Progenitor cell of endocrine pancreas (in vitro differentiated cells): ENCODE measurements at places on chromosomes 4 and X. TPM values are rescaled to one million over a fixed set of nuclear protein-coding genes. Genes with fewer than 3 reads are reported as not detected.

- DNase-seq = no peak
Measured at GRCh38 chr4:189050643-189051042, 890.0 kb upstream of the FRG1 start.

The ARSJ gene
- total RNA-seq = 0.46 and 0.75 TPM in 2 replicates

The ARMCX1 gene
- total RNA-seq = 29.6 and 31.6 TPM in 2 replicates

The TLR3 gene
- 0.11 TPM in 1 of 2 replicates, not detected in the other for total RNA-seq

DNA sequence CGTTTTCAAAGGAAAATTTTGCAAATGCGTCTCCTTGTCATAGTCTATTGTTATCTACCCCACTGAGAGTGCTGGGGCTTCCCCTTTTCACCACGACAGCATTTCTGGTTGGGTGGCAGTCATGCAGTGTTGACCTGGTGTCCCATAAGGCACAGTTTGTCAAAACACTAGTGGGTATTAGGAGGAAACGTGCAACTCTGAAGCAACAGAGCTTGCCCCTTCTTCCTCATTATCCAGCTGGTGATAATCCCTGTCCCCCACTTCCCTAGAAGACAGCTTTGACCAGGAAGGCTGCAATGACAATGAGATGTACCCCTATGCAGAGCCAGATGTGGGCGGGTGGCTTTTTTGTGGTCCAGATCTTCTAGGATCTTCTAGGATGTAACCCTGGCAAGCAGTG, 1.8 kb downstream of the TBC1D1 start:
- no peak for DNase-seq

- DNase-seq = no peak
Measured at GRCh38 chr4:71020611-71021010, 27.2 kb downstream of the DCK start.

GRCh38 chr4:178395798-178396197, 953.6 kb upstream of the AGA start:
- DNase-seq = no peak

- DNase-seq = no peak
Measured at GRCh38 chrX:54934890-54935289, 14.3 kb downstream of the TRO start.

The PLAC8 gene
- 4.7 and 5.9 TPM in 2 replicates for total RNA-seq

- no peak for DNase-seq
Measured at GRCh38 chr4:120622601-120623000, 299.9 kb downstream of the PRDM5 start.

The CITED1 gene
- 1.1 and 2.0 TPM in 2 replicates for total RNA-seq

The TMEM156 gene
- total RNA-seq = not detected in 2 replicates

DNA sequence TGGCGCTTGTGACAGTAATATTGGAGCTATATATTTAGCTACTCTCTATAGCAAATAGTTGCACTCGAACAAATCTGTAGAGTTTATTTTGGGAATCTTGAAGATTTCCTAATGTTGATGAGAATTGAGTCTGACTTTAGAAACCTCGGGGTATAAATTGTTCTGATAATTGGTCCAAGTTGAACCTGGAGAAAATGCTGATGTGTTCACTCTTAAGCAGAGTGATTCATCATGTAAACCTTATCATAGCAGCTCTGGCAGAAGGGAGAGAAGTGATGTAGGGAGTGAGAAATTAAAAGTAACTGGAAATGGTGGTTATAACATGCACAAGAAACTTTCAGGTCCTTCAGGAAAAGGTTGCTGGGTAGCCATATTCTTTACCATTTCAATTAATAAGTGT, 16.4 kb upstream of the SLC4A4 start:
- DNase-seq = no peak

GRCh38 chrX:141314441-141314840, 72.1 kb upstream of the SPANXC start:
- no peak for DNase-seq

DNA sequence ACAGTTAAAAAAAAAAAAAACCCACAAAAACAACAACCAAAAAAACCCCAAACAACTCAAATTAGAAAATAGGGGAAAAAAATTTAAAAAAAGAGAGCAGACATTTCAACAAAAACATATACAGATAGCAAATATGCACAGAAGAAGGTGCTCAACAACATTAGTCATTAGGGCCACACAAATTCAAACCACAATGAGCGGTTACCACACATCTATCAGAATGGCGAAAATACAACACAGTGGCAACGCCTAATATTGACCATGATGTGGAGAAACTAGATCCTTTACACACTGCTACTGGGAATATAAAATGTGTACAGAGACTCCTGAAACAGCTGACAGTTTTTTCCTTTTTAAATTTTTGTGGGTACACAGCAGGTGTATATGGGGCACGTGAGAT, 19.4 kb downstream of the LYAR start:
- no peak for DNase-seq

DNA sequence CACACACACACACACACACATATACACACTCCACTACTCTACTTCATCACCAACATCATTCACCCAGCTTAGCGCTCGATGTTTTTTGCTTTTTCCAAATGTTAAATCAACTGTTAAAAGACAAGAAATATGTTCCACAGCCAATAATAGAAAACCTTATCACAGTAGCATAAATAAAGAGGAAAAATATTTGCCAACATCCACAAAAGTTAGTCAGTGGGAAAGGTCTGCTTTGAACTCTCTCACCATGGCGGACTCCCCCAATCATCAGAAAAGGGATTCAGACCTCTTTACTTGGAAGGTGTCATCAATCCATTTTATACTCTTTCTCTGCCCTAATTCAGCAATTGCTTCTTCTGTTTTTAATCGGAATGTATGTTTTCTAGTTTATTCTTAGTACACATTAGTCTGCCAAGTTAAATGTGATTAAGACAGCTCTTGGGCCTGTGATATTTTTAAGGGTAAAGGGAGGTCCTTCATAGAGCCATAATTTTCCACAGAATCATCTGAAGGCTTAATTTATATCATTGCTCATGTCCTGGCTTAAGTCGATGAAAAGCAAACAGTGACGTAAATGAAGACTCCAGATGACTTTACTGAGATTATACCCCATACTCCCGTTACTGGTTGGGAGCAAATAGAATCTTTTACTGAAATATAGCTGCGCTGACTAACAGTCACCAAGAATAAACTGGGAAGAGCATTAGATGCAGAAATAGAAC, 29.7 kb upstream of the LGI2 start:
- no peak for DNase-seq

The FHIP1A gene
- total RNA-seq = 26.2 and 26.9 TPM in 2 replicates
